NCI-H748 treated with DMSO at 0.1 percent for 48 hours (cell line): ENCODE measurements at places on chromosomes 12 and 14.

GRCh38 chr12:102956738-102957327 is 641 bp upstream of the ASCL1 start:
- DNase-seq, result peak; percentile 46

GRCh38 chr14:64683264-64683663 is 21.0 kb upstream of the PLEKHG3 start:
- no peak for DNase-seq

DNA sequence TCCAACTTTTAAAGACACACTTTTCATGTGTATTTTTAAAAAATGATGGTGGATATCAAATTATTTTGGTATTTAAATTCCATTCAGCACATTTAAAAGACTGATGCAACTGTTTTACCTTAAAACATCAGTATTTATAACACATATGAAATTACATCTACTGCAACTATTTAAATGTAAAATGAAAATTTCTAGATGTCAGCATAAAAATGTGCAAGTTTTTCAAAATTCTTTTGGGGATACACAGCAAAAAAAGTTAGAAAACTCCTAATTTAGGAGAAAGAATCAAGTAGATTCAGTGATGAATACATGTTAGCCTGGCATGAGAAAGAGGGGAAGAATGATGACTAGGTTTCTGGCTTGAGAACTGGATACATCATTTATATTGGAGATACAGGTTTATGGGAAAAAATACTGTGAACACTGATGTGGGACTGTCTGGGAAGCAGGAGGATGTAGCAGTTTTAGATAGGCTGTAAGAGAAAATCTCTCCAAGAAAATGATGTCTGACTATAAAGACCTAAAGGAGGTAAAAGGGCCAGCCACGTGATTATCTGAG is 9.2 kb downstream of the SOS2 start:
- DNase-seq, result no peak

- DNase-seq, result no peak
Observed at GRCh38 chr12:116955382-116956021, 44.8 kb downstream of the FBXW8 start.

GRCh38 chr12:125382926-125383325 is 317.7 kb downstream of the AACS start:
- DNase-seq, result no peak

- no peak for DNase-seq
Observed at GRCh38 chr14:24794644-24795305, 160.8 kb upstream of the GZMB start.

DNA sequence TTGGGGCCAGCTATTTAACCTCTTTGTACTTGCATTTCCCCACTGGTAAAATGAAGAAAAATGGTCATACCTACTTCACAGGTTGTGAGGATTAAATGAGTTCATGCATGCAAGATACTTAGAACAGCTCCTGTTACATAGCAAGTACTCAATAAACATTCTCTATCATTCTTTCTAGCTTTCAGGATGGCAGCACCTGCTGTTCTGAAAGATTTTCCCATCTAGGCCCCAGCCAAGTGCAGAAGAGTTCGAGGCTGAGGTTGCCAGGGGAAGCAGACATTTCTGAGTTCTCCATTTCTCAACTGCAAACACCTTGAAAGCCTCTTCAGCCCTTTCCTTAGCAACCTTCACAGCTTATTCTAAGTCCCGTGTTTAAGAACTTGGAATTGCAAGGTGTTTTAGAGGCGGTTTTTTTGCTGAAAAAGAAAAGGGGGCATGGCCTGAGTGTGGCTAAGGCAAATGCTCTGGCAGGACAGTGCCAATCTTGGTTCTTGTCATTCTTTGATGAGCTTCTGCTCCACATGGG is 73.0 kb upstream of the PRMT8 start:
- no peak for DNase-seq

GRCh38 chr14:104477666-104478380 is 101.7 kb upstream of the C14orf180 start:
- DNase-seq, result no peak

GRCh38 chr12:90004319-90005074 is 295.9 kb upstream of the ATP2B1 start:
- no peak for DNase-seq

GRCh38 chr14:48788771-48789170 is 797.4 kb downstream of the RPS29 start:
- no peak for DNase-seq

- no peak for DNase-seq
Observed at GRCh38 chr14:33799705-33800570, 150.9 kb downstream of the EGLN3 start.

- no peak for DNase-seq
Observed at GRCh38 chr12:129211862-129212630, 358.8 kb downstream of the GLT1D1 start.

DNA sequence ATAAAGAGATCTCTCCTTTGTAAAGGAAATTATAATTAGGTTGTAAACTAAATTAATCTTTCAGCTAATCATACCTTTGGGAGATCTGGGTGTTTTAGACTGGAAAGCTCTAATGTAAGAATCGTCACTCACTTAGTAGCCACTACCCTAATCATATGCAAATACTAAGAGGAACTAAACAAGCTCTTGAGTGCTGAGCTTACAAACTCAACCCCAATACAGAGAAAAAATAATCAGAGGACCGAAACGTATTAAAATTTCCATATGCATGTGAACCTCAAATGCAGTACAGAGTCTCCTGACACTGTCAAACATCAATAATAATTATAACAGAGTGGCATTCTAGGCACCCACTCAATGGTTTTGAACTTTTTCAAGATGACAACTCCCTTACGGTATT is 235.3 kb upstream of the FOXN3 start:
- DNase-seq, result no peak

DNA sequence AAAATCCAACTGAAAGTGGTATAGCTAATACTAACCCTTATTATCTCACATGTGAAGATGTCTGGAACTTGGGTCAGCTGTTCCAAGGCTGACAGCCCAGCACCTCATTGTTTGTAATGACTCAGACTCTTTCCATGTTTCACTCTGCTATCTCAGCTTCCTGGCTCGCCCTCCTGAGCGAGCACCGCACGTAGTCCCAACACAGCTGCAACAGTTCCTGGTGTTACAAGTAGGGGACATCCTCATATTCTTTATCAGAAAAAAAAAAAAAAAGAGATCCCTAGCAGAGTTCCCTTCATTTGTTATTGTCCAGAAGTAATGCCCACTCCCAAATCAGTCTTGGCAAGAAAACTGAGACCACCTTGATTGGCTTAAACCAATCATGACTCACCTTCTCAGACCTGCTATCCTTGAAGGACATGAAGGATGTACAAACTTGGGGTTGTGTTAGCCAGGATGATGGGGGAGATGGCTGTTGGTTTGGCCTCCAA is 92.5 kb downstream of the ADCK1 start:
- DNase-seq, result no peak

DNA sequence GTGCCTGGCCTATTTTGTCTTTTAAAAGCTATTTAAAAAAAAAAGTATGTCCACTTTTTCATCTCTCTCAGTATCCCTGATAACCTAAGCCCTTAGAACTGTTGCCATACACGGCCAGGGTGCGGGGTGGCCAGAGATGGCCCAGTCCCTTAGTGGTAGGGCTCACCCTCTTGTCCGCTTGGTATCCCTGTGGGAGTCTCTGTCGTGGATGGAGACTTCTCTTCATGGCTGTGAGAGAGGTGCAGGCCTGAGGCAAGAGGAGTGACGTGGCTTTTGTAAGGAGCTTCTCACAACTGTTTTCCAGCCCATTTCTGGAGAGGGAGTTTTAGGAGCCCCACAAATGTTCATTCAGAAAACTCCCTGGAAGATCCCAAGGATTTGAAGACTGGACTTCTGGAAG is 26.8 kb downstream of the XRCC3 start:
- no peak for DNase-seq
